Sigmoid colon (tissue), 7 donors: ENCODE measurements at places on chromosomes 11 and 22.

DNA sequence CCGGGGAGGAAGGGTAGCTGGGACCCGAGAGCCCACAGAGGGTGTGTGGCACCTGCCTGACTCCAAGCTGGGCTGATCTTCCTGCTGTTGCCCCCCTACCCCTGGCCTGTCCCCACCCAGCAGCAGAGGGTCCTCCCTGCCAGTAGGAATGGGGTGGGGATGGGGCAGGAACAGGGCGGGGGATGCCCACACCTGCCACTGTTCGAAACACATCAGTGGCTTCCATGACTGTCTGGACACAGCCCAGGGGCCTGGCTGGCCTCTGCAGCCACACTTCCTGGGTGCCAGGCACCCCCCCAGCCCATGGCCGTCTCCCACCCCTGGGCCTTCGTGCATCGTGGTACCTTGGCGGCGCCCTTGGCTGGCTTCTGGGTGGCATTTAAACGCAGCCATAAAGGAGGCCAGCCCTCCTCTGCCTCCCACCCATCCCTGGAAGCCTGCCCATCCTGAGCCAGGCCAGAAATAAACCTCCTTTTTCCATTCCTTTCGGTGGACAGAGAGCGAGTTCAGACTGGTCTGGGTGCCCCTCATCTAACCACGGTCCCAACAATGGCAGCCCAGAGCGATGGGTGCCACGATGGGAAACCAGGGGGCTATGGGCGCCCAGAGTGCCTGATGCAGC is 745 bp upstream of the SHISAL1 start:
- DNase-seq, result no peak

- DNase-seq, result peak; percentile 72
Observed at GRCh38 chr22:19448076-19448607, 631 bp upstream of the C22orf39 start.

DNA sequence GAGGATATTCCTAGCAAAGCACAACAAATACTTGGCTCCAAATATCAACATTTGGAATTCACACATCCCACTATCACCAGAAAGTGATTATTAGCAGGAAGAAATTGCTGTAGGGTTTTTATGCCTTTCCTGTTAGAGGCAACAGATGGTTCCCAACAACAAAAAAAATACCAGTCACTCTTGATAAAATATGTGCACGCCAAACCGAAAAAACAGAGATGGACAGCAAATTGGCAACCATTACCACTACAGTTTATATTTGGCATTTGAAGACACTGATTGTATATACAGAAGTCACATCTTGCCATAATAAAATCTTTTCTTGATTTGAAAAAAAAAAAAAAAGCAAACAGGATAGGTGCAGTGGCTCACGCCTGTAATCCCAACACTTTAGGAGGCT is 78.2 kb downstream of the TMPRSS5 start:
- DNase-seq, result no peak

DNA sequence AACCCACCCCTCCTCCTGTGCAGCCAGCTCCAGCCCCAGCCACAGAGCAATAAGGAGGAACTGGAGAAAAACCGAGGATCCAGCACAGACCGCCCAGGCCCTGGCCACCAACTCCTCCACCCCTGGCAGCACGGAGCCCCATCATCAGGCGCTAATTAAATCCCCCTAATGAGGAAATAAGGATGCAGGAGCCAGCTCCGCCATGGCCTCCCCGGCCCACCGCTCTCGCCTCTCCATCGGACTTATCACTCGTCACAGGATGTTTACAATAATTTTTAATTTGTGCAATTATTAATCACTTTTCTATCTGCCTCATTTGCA is 42.6 kb downstream of the BUD13 start:
- no peak for DNase-seq

- no peak for DNase-seq
Observed at GRCh38 chr11:69721106-69721505, 17.3 kb upstream of the FGF19 start.

DNA sequence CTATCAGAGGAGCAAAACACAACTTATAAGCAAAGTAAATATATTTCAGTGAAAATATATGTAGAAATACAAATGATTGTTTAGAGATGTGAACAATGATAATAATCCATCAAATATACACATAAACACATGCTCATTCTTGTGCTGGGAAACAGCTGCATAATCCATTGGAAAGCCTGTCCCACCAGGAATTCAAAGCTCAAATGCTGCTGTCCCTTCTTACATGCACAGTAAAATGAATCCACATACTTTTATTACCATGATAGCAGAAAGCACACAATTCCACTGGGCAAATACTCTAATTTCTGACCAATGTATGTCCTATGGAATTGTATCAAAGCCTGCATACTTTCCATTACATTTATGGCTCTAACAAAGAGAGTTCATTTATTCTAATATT is 44.5 kb downstream of the SOX6 start:
- no peak for DNase-seq

DNA sequence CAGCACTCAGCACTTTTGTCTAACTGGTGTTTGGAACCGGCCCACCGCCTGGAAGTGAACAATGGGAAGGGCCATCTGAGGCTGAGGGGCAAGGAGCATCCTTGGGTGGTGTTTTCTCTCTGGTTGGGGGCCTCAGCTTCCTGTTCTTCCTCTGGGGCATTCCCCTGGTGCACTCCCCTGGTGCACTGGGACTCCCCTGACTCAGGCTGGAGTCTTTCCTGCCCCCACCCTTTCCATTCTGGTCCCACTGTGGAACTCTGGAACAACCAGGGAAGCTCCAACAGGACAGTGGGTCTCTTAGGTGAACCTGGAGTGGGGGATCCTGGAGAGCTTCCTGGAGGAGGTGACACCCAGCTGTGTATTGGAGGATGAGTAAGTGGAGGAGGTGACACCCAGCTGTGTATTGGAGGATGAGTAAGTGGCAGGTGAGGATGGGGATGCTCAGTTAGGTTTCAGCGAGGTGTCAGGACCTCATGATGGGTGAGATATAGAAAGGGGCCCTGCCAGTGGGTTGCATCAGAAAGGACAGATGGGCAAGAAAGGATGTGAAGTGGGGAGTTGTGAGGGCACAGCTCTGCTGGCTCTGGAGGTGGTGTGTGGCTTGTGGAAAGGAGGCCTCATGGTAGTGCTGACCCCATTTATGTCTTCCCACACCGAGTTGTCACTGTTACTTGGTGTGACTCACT is 132.1 kb downstream of the OSBP2 start:
- no peak for DNase-seq

GRCh38 chr11:75921808-75922207 is 106.8 kb downstream of the UVRAG start:
- DNase-seq, result no peak

DNA sequence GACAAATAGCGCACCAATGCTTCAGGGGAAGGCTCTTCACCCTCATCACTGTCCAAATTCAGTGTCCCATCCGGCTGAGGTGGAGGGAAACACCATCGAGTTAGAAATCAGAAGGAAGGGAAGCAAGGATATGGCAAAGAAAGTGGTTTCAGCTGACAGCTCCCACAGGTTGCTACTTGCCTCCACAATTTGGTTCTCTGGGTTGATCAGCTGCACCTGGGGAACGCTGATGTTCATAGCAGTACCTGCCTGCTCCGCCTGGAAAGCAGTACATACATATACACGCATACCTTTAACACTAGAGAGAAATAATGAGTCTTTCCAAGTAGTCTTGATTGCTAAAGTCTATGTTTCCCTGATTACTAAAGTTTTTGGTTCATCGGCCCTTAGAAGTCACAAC is 37.8 kb upstream of the APOA1 start:
- no peak for DNase-seq

- DNase-seq, result no peak
Observed at GRCh38 chr11:3347127-3347526, 31.8 kb downstream of the ZNF195 start.

DNA sequence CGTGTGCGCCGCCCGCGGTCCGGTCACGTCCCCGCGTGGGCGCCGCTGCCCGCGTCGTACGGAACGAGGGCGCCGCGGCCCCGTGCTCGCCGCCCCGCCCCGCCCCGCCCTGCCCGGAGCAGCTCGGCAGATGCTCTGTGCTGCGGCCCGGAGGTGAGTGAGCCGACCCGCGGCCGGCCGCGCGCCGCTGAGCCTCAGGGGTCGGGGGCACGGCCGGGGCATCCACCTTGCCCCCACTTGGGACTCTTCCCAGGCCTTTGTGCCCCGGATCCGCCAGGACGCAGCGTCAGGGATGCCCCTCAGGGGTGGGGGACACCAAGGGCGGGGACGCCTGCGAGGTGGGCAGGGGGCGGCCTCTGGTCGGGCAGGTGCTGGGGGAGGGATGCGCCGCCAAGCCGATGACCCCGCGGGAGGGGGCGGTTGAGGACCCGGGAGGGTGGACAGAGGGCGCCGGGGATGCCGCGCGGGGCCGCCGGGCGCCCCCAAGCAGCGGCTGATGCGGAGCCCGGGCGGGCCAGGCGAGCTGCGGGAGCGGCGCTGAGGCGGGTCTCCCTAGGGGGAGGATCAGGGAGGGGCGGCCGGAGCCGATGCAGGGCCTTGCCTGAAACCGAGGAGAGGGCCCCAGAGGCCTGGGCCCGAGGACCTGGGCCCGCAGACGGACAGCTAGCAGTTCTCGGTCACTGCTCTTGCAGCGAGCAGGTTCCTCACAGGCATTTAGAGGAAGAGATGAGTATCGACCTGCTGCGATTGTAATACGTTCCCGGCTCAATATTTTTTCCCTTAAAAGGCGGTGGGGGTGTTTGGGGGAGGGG is at the start of gene GNAZ:
GNAZ (plus strand) TSS at position 102 of the 812 bp plus-strand sequence. CDS start 25,177 bp downstream, outside the sequence.
- DNase-seq, result peak; percentile 67

GRCh38 chr11:1087961-1088926 is 13.6 kb downstream of the MUC2 start:
- peak; percentile 60 for DNase-seq

DNA sequence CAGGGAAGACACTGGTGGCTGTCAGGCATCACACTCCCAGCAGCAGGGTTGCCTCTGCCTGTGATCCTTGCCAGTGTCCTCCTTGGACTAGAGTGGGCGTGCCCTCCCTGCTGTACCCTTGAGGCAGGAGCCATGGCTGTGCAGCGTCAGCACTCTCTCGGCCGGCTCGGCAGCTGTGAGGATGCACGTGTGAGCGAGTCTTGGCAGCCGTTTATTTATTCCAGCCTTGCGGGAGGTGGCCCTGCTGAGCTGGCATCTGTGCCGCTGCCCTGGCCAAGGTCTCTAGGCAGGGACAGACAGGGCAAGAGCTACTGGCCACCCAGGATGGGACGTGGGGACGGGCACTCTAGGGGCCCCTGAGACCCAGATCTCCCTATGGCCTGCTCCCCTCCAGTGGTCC is 33.9 kb downstream of the TSPAN4 start:
- DNase-seq, result no peak

DNA sequence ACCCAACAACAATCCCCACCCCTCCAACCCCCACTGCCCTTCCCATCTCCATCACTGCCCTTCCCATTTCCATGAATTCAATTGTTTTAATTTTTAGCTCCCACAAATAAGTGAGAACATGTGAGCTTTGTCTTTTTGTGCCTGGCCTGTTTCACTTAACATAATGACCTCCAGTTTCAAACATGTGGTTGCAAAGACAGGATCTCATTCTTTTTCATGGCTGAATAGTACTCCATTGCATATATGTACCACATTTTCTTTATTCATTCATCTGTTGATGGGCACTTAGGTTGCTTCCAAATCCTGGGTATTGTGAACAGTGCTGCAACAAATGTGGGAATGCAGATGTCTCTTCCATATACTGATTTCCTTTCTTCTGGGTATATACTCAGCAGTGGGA is 985 bp upstream of the IL2RB start:
- no peak for DNase-seq

DNA sequence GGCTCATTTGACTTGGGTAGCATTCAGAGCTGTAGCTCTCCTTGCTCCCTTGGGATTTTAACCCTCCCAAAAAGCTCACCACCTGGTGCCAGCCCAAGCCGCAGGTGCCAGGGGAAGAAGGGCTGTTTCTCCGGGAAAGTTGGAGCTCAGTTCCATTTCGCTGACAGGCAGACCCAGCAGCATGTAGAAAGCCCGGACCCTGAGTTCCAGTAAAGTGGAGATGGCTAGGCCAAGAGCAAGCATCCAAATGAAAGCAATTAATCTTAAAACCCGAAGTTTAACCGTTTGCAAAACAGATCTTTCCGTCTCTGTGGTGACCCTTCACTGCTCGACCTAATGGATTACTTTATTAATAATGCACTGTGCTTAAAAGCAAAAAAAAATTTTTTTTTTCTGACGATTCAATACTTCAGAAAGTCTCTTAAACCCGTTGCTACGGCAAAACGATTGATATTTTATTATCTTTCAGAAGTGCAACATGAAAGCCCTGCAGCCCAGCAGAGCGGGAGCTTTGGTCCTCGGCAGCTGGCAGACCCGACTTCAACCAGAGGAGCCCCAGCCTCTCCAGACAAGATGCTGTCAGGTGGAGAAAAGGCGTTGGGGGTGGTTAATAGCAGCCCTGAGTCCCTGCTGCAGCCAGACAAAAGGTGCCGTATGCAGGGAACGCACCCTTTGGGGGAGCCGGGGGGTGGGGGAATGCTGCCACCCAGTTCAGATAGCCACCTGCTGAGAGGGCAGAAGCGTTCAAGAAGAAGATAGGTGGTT is 3.3 kb downstream of the LMO1 start:
- peak; percentile 29 for DNase-seq

- DNase-seq, result no peak
Observed at GRCh38 chr11:116519499-116519898, 253.3 kb downstream of the BUD13 start.

GRCh38 chr11:132862933-132863332 is 669.4 kb downstream of the OPCML start:
- DNase-seq, result no peak

GRCh38 chr11:113896156-113896879 is 8.3 kb upstream of the HTR3B start:
- no peak for DNase-seq

DNA sequence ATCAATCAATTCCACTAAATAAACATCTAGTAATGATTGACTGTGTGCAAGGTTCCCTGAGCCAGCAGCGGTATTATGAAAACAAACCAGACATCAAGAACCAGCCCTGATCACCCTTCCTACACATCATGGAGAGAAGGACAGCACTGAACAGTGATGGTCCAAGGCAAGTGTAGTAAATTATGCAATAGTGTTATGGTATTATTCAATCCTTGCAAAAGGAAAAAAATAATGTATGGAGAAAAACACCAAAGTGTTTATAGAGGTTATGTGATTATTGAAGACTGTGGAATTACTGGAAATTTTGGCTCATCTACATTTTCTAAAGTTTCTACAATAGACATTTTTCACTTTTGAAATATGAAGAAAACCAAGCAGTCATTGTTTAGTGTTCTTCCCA is 105.3 kb downstream of the RCN1 start:
- no peak for DNase-seq
